Stimulated activated CD8-positive, alpha-beta memory T cell treated with anti-CD3 and anti-CD28 coated beads, Interleukin-15, amount 100 ng/mL, for 24 hours (primary cell): ENCODE measurements at places on chromosomes 6 and 20.

GRCh38 chr6:149499066-149499465, 14.3 kb upstream of the ZC3H12D start:
- no peak for DNase-seq

DNA sequence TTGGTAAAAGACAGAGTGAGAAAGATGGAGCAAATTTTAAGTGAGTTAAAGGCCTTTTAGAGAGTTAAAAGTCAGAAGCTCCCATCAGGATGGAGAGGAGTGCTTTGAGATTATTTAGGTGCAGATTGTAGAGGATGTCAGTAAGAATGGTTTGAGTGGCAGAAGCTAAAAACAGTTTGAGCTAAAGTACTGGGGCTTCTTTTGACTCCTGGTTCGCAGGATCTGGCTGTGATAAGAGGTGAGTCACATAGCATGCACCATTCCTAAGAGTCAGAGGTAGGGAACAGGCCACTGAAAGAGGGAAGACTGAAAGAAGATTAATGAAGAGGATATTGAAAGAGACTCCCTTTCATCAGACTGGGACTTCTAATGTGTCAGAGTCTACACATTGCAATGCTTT, 1047.9 kb upstream of the MAP3K7 start:
- DNase-seq: no peak

GRCh38 chr6:91704531-91704930, 1117.7 kb upstream of the MAP3K7 start:
- no peak for DNase-seq

- no peak for DNase-seq
Measured at GRCh38 chr6:111776236-111777221, 96.7 kb downstream of the FYN start.

DNA sequence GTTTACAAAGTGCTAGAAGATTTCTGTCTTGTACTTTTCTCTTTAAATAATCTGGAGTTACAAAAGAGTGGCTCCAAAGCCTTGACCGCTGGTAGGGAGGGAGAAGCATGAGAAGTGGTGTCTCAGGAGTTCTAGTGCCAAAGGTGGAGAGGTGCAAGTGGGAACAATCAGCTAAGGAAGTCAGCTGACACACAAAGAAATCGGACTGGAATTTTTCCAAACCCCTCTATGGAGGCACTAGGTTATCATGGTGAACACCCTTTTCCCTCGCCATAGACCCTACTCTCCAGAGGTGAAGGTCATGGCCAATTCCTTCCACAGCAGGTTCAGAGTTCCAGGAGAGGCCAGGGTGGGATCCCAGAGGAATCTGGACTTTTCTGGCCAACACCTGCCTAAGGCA, 14.8 kb downstream of the PLAGL2 start:
- DNase-seq: no peak

DNA sequence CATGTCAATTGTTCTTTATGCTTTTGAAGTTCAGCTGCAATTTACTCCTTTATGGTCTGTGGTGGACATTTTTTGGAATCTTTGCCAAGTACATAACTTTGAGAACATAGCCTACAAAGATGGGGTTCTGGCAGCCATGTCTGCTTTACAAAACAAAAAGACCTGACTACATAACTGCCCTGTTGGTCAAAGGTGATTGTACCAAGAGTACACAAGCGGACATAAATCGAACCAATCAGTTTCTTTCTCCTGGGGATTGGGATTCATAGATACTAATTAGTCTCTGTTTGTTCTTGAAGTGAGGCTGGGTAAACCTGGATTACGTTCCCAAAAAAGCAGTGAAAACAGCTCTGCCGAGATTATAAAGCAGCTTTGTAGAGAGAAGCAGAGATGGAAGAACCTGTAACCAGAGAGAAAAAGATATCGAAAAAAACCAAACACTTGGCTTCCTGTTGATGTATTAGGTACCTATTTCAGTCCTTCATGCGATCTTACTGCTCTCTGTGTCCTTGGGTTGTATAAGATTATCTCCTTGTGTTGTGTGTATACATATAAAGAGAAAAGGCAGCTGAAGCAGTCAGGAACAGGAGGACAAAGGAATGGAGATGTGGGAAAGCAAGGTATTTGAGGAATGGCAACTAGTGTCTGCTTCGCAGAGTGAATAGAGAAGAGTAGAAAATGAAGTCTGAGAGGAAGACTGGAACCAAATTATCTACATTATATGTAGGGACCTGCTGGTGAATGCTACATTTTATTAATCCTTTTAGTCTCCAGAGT, 2.7 kb upstream of the ZFAND3 start:
- no peak for DNase-seq

- DNase-seq: no peak
Measured at GRCh38 chr6:98941319-98941718, 6.4 kb downstream of the FBXL4 start.

- peak; percentile 52 for DNase-seq
Measured at GRCh38 chr6:30213957-30214656, 901 bp upstream of the TRIM26 start.

DNA sequence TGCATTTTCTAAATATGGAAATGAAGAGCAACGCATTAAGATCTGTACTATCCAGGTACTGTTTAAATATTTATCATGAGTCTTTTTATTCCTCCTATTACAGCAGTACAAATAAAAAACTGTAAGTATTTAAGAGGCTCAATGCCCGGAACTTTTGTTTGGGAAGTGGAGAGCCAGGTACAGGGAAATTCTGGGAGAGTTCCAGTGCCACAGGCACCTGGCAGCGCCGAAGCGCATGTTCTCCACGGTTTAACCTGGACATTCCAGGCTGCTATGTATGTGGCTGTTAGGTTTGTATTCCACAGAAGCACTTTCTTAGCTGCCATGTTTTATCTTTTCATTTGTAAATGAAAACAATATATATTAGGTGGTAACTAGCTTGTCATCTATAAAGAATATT, 81.7 kb downstream of the PREP start:
- DNase-seq: no peak

DNA sequence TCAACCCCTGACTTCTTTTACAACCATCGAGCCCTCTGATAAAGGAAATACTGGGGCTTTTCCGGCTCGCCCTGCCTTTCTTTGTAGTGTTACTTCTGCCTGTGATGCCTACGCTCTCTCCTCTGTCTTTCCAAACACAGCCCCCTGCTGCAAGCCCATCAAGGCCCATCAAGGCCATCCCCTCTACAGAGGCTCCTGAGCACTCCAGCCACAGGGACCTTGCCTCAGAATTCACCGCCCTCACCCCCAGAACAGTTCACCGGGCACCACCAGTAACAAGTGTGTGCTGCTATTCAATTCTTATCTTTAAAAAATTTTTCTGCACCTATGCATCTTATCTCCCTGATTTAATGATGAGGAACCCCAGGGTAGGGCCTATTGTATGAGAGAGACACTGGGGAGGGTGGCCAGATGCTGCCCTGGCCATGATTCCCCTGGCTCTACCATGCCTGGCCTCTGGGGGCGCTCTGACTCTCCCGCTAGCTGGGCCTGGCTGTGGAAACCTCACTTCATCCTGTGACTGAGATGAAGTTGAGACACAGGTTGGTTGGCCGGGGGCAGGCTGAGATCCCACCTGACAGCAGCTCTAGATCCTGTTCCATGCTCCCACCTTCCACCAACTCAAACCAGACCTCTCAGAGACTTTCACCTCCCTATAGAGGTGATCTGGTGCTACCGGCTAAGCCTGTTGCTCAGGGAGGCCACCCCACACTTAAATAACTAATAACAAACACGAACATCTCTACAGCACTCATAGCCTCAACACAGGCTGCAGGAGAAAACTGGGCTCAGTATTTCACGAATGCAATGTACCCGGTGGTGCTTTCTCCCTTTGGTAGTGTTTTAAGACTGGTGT, 19.2 kb upstream of the GLP1R start:
- peak; percentile 27 for DNase-seq

DNA sequence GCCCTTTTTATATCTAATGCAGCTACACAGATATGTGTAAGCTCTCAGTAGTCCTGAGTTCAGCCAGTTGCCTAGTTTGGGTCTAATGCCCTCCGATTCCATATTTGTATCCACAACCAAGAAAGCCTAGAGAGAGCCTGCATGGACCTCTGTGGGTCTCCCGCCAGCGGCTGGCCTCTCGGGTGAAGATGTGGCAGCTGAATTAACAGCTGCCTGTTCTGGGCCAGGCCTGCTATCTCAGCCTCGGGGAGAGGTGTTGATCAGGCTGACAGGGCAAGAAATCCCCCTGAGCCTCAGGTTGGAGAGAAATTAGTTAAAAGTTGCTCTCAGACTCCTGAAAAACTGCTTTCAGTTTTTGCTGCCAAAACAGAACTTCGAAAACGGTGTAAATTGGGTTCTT, 19.8 kb downstream of the PTK7 start:
- DNase-seq: no peak

DNA sequence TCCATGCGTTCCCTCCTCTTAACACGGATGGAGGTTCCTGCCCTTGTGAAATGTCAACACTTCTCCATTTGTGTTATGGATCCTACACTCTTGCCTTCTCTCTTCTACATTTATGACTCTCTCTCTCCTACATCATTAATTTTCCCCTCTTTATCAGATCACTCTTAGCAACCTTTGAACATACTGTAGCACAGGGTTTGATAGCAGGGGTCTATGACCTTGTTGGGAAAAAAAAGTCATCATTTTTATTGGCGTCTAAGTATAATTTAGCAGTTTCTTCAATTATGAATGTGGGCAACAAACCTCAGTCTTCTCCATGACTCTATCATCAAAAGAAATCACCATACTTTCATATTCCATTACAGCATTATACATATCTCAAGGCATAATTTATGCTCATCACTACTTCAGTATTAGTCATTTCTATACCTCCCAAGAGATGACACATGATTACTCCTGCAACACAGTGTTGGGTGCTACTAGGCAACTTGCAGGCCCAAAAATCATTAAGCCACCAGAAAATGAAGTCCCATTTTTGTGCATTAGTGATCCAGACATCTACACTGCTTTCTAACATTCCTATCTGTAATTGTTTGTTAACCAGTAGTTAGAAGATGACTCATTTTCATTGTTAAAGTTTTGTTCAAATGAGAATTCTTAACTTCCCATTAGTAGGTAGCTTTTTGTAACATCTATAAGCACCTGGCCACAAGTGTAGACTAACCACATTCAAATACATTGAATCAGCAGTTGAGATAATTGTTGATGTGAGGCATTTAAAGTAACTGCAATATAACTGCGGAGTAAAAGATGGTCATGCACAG, 9.5 kb downstream of the CYP39A1 start:
- DNase-seq: no peak

GRCh38 chr20:61492065-61492464, 240.0 kb downstream of the CDH4 start:
- DNase-seq: no peak

DNA sequence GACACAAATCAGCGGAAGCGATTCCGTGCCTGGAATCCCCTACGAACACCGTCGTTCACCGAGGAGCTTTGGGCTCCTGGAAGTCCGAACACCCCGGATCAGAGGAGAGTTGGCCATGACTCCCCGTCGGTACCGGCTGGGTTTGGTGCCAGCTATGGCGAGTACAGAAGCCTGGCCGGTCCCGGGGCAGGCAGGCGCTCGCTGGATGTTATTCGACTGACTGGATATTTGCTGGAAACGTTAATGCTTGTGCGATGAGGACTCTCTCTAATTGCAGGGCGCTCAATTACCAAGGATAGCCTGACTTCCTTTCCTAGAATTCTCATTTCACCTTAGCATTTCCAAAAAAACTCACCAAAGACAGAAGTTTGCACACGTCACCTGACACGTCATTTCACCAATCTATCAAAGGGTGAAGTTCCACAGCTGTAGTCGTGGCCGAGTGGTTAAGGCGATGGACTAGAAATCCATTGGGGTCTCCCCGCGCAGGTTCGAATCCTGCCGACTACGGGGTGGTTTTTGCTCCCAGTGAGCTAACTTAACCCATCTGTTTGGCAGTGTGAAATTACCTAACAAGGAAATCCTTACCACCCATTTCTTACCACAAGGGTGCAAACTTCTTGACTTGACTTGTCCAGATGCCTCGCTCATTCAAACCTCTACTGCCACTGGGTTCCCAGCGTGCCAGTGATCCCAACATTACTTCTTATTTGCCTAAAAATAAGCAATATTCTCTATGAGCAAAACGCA, 22.7 kb upstream of the ZNF184 start:
- peak; percentile 49 for DNase-seq

GRCh38 chr6:75850026-75850833, 101.2 kb downstream of the MYO6 start:
- no peak for DNase-seq

- DNase-seq: no peak
Measured at GRCh38 chr6:293193-294174, 1.2 kb downstream of the DUSP22 start.

- no peak for DNase-seq
Measured at GRCh38 chr6:30824698-30825097, 59.6 kb upstream of the DDR1 start.

GRCh38 chr6:34791164-34791700, 651 bp upstream of the BLTP3A start:
- no peak for DNase-seq

GRCh38 chr6:29941471-29941870, 861 bp upstream of the HLA-A start:
- DNase-seq: no peak

- DNase-seq: no peak
Measured at GRCh38 chr6:143215363-143215762, 154.7 kb downstream of the AIG1 start.

- no peak for DNase-seq
Measured at GRCh38 chr6:136031982-136032381, 180.5 kb downstream of the PDE7B start.

DNA sequence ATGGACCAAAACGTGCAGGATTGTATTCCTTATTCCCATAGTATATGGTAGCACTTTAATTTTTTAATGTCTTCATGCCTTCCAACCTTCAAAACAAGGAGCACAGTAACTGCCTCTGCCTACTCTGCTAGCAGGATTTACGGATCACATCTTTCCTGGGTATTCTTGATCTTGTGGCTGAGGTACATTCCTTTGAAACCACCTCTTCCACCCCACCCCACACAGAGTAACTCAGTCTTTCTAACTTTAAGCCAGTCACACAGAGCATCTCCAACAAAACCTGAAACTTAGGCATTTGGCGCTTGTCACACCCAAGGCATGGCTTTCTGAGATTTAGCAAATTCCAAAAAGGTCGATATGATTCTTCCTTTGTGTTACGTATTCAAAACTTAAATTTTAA, 2.3 kb upstream of the ID4 start:
- no peak for DNase-seq

DNA sequence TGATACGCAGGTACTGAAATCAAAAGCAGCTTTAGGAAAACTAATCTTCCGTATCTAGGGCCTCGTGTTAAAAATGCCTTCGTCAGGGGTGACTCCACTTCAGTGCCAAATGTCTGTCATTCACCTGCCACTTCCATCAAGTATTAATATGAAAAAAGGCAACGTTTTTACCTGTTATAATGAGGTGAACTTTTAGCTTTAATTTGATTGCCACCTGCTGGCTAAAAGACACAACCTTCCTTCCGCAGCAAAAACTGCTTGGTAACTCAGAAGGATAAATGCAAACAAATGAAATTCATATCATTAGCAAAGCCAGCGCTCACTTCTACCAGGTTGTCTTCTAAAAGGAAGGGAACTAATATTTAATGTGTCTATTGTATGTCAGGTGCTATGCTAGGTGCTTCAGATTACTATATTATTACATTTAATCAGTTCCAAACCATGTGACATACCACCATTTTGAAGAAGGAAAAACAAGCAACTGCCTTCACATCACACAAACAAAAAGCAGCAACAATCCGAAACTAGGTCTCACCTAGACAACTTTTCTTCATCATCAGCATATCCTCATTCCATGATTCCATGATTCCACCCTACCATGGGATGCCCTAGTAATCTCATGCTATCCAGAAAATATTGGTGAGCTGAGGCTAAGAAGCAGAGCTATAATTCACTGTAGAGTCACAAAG, 20.6 kb upstream of the ARHGAP18 start:
- DNase-seq: no peak
